ENCODE measurements at places on chromosomes 2 and 18. TPM values are rescaled to one million over a fixed set of nuclear protein-coding genes. Genes with fewer than 3 reads are reported as not detected.

DNA sequence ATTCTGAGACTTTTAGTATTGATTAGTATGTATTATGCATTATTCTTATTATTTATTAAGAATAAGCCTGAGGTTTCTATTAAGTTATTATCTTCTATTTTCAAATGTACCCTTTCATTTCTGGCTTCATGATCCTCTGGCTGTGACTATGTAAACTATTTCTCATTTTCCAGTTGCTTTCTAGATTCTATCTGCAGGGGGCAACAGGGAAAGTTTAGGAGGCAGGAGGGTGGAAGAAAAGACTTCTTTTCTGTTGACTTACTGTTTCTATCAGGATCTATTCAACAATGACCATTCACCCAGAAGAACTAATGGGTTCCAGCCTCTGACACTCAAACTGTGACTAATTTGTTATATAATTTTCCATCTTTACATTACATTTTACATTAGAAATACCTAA lies 653.4 kb upstream of the FSHR start:
- H3K36me3 ChIP-seq = no peaks in the 10 kb centered on the region
- H3K4me1 ChIP-seq = no peaks in the 10 kb centered on the region
- H3K27ac ChIP-seq = no peak overlapping the region
- no peaks in the 10 kb centered on the region for H3K27me3 ChIP-seq
- no peak overlapping the region for H3K4me3 ChIP-seq
- DNase-seq = no peak

DNA sequence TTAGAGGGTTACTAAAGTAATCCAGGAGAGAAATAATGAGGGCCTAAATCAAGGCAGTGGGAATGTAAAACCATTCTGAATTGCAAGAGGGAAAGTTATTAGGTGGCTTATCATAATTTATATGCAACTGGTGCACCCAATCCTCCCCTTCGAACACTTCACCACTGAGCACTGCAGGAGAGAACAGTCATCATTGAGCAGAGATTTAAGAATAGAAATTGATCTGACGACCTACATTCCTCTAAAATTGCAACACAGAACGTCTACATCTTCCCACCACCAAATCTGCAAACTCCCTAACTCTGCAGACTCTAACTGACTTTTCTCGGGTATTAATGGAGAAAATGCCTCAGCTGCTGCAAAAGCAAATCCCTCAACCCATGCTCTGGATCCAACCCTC lies 138.5 kb upstream of the CDH20 start:
- no peak for DNase-seq
- H3K4me3 ChIP-seq = no peak overlapping the region
- no peaks in the 10 kb centered on the region for H3K4me1 ChIP-seq

Gene HAAO
- 3.9 TPM for total RNA-seq

DNA sequence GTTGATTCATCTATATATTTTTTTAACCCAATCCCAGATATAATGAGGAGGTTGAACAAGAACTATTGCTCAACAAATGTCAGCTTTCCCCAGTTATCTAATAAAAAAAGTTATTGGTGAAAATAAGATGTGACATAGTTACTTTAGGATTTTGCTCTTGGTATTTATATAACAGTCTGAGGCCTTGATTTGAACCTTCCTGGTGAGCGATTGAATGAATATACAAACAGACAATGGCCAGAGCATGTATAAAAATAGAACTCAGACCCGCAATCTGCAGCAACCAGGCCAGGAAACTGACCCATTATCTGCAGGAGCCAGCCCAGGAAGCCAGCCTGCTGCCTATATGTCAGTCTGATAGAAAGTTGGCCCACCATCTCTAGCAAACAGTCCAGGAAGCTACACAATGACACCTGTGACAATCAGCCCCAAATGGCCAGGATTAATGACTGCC lies 81.6 kb downstream of the HS6ST1 start:
- H3K36me3 ChIP-seq = no peaks in the 10 kb centered on the region
- peaks cover 13% of the 10 kb centered on the region for H3K4me1 ChIP-seq
- no peak overlapping the region for H3K27ac ChIP-seq
- no peak for DNase-seq

DNA sequence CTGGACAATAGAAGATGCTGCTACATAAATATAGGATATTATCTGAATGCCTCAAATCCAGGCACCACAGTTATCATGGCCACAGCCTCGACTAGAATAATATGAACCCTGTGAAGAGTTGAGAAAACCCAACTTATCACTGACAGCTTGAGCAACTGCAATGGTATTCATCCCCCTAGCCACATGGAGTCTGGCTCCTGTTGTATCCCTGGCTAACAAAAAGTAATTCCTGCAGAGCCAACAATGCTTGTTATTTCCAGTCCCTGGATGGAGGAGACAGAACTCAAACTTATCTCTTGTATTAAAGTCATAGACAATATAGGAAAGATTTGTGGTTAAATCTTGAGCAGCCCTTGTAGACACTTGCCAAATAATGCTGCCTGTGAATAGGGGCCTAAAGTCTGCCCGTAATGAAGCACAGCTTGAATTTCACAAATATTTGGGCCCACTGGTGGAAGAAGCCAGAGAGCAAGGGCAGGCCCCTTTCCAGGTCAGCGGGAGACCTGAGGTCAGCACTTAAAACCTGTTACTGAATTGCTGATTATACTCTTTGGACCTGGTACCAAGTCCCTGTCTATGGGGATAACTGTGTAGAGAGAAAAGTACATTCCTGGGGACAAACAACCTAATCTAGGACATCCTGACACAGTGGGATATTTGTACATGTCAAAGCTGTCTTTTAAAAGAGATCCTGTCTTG lies 28.4 kb upstream of the SUCLG1 start:
- H3K27me3 ChIP-seq = no peaks in the 10 kb centered on the region
- H3K4me1 ChIP-seq = no peaks in the 10 kb centered on the region
- no peak overlapping the region for H3K27ac ChIP-seq
- H3K36me3 ChIP-seq = no peaks in the 10 kb centered on the region
- DNase-seq = no peak

GRCh38 chr2:68453761-68454360 lies 13.2 kb downstream of the FBXO48 start:
- no peaks in the 10 kb centered on the region for H3K4me1 ChIP-seq
- no peaks in the 10 kb centered on the region for H3K36me3 ChIP-seq
- no peak overlapping the region for H3K27ac ChIP-seq
- H3K27me3 ChIP-seq = no peaks in the 10 kb centered on the region
- no peak overlapping the region for H3K4me3 ChIP-seq
- DNase-seq = no peak

DNA sequence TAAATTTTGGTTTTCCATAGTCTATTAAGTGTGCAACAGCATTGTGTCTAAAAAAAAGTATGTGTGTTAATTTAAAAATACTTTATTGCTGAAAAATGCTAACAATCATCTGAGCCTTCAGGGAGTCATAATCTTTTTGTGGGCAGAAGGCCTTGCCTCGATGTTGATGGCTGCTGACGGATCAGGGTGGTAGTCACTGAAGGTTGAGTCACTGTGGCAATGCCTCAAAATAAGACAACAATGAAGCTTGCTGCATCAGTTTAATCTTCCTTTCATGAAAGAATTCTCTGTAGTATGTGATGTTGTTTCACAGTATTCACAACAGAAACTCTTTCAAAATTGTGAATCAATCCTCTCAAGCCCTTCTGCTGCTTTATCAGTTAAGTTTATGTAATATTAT lies 31.3 kb downstream of the HDHD2 start:
- DNase-seq = no peak
- H3K4me3 ChIP-seq = no peak overlapping the region
- H3K27ac ChIP-seq = no peak overlapping the region

- H3K27ac ChIP-seq = no peak overlapping the region
- no peaks in the 10 kb centered on the region for H3K27me3 ChIP-seq
- H3K4me1 ChIP-seq = no peaks in the 10 kb centered on the region
- DNase-seq = no peak
- peaks cover 57% of the 10 kb centered on the region for H3K36me3 ChIP-seq
Measured at GRCh38 chr18:21575656-21576055, 24.8 kb downstream of the ESCO1 start.

DNA sequence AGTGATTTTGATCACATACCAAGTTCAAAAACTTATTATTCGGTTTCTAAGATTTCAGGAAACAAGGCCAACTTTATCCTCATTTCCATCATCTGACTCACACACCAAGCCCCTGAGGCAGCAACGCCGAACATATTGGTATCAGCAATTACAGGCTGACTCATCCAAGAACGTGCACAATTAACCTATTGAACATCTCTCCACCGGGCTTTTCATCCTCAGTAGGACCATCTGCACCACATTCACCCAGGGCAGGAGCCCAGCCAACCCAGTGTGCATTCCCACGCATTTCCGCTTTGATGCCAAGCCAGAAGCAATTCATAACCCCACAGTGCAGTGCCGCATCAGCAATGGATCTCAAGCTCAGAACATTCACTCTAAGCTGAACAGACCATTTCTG lies 52.9 kb downstream of the SCG2 start:
- peaks cover 5% of the 10 kb centered on the region for H3K27me3 ChIP-seq
- H3K4me3 ChIP-seq = no peak overlapping the region
- peaks cover 9% of the 10 kb centered on the region for H3K4me1 ChIP-seq
- H3K36me3 ChIP-seq = no peaks in the 10 kb centered on the region
- no peak overlapping the region for H3K27ac ChIP-seq

- H3K4me1 ChIP-seq = peaks cover 18% of the 10 kb centered on the region
- DNase-seq = no peak
- H3K36me3 ChIP-seq = no peaks in the 10 kb centered on the region
- H3K27me3 ChIP-seq = no peaks in the 10 kb centered on the region
- no peak overlapping the region for H3K27ac ChIP-seq
- H3K4me3 ChIP-seq = no peak overlapping the region
Measured at GRCh38 chr18:6199777-6200176, 214.9 kb downstream of the L3MBTL4 start.

DNA sequence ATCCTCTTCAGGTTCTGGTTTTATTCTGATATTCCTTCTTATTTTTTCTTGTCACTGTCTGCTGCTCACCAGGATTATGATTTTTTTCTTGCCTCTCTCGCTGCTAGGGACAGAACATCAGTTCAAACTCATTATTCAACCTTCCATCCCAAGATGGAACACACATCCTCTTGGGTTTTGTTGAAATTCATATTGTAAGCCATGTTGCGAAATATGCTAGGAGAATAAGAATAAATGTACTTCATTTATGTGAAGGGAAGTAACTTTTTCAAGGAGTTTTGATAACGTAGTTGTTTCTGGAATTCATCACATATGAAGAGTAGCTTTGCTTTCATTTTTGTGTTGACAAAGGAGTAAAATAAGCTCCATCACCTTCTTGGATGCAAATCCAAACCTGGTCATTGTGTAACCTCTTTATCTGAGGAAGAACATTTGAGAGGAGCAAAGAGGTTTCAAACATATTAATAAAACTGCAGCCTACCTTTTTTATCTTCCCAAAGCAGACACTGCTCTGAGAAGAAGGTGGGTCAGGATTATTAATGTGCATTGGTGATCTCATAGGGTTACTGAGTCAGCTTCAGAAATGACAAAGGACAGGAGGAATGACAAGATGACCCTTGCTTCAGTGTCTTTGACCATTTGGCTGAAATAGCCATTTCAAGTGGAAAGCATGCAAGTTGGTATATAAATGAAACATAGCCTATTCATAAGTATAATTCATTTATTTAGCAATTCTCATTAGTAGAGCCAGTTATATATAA lies 280.0 kb downstream of the GULP1 start:
- H3K4me3 ChIP-seq = no peak overlapping the region
- H3K27me3 ChIP-seq = no peaks in the 10 kb centered on the region
- DNase-seq = no peak
- no peaks in the 10 kb centered on the region for H3K36me3 ChIP-seq
- no peak overlapping the region for H3K27ac ChIP-seq
- peaks cover 3% of the 10 kb centered on the region for H3K4me1 ChIP-seq

Gene FEV
- total RNA-seq = not detected

DNA sequence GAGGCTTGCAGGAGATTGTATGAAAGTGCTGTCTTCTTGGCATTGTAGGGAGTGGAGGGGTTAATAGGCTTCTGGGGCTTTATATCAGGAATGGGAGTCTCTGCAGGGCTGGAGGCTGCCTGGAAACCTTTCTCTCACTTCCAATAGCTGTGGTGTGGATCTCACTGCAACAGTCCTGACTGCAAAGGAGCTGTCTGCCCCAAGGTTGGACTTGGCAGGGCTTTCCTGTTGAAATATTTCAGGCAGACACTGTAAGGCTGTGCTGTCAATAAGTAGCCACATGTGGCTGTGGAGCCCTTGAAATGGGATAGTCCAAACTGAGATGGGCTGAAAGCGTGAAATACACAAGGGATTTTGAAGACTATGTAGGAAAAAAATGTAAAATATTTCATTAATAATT lies 399.1 kb upstream of the SPRED2 start:
- H3K27me3 ChIP-seq = no peaks in the 10 kb centered on the region
- H3K36me3 ChIP-seq = no peaks in the 10 kb centered on the region
- no peak overlapping the region for H3K4me3 ChIP-seq
- no peak overlapping the region for H3K27ac ChIP-seq

- no peaks in the 10 kb centered on the region for H3K36me3 ChIP-seq
- H3K4me1 ChIP-seq = no peaks in the 10 kb centered on the region
- H3K4me3 ChIP-seq = no peak overlapping the region
- DNase-seq = no peak
- no peak overlapping the region for H3K27ac ChIP-seq
Measured at GRCh38 chr2:27527182-27527581, 30.5 kb downstream of the GCKR start.

Gene STARD6
- total RNA-seq = not detected

GRCh38 chr2:79275863-79276262 lies 116.3 kb upstream of the REG3A start:
- no peaks in the 10 kb centered on the region for H3K27me3 ChIP-seq
- DNase-seq = no peak
- H3K27ac ChIP-seq = no peak overlapping the region
- no peak overlapping the region for H3K4me3 ChIP-seq
